Esophagus squamous epithelium (tissue), 5 donors: ENCODE measurements at places on chromosomes 13 and 19. TPM values are rescaled to one million over a fixed set of nuclear protein-coding genes. Genes with fewer than 3 reads are reported as not detected.

- DNase-seq = no peak
Measured at GRCh38 chr19:55287361-55288079, 3.7 kb downstream of the BRSK1 start.

DNA sequence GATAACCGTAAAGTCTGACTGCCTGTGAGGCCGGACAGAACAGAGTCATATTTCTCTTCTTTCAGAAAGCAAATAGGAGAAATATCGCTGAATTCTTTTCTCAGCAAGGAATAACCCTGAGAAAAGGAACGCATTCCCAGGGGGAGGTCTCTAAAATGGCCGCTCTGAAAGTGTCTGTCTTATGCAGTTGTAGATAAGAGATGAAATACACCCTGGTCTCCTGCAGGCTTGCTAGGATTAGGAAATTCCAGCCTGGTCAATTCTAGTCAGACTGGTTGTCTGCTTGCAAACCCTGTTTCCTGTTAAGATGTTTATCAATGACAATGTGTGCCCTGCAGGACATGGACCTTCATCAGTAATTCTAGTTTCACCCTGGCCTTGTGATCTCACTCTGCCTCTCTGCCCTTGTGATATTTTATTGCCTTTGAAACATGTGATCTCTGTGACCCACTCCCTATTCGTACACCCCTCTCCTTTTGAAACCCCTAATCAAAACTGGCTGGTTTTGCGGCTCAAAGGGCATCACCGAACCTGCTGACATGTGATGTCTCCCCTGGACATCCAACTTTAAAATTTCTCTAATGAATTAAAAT is 934.8 kb upstream of the SPRY2 start:
- no peak for DNase-seq

AP1M2 gene
- 59.9 TPM for total RNA-seq

DACH1 gene
- total RNA-seq = 0.13 TPM

- DNase-seq = no peak
Measured at GRCh38 chr19:55333870-55334269, 5.8 kb upstream of the KMT5C start.

GRCh38 chr19:54416695-54417491 is 1.6 kb downstream of the TTYH1 start:
- DNase-seq = no peak
